Activated naive CD4-positive, alpha-beta T cell treated with Interleukin-2 at 50 U/mL for 16 hours (primary cell): ENCODE measurements at places on chromosomes 5 and 9.

DNA sequence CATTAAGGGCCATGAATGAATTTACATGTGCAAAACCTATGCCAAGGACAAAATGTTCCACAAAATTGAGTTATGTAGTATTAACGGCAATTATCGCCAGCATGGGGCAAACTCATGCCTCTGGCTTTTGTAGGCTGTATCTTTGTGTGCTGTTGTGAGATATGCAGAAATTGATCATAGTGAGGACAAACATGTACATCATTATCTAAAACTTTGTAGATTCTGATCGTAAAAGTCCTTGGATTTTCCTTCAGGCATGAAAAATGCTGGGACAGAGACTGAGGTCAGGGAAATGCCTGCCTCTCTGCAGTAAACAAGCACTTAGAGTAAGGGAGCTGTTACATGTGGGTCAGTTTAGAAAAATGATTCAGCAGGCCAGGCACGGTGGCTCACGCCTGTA lies 5.9 kb upstream of the TXNDC8 start:
- DNase-seq, result no peak

DNA sequence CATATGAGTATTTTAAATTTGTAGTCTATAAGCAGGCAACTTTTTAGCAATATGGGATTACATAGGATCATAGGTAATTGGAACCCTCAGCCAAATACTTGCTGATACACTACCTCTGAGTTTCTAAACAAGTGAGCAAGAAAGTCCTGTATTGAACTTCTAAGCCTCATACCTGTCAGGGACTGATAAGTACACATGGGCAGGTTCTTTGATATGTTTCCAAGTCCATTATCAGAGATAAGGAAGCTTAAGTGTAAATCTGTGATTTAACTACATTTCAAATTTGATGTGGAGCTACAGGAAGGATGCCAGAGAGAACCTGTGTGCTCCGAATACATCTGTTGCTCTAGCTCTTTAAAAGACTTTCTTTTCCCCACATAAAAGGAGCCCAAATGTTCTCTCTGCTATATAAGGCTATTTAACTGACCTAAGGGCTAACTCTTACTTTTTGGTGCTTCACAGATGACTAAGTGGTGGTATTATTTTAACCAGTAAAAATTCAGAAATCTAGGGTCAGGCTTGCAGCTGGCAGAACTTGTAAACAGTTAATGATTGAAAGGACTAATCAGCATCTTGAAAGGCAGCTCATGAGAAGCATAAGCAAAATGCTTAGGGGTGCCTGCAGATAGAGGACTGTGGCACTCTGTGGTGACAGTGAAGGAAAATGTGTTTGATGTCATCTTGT lies 228.6 kb downstream of the NR3C1 start:
- no peak for DNase-seq

DNA sequence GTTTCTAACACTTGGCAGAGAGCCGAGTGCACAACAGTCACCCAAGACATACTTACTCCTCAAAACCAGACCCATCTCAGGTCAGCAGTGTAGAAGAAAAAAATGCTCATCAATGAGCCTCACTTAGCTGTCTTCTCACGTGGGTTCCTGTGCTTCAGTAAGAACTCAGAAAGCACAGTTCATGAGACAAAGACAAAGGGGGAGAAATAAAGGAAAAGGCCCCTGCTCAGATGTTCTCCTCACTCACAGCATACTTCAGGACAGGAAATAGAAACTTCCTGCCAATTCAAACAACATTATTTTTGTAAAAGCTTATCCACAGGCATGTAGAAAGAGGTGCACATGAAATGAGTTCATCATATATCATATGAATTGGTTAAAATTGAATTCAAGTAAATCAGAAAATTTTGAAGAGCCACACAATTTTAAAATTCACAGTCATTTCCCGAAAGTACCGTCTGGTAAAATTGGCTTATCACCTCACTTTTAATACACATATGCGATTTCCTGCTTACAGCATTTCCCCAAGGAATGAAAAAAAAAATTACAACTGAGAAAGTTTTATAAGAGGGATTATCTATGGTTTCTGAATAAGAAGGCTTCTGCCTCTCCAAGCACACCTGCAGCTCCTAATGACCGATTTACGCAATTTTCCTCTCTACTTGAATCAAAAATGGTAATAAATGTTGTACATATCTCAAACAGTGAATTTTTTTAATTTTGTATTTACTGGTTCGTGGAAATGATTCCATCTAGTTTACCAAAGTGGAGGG lies 328.3 kb downstream of the TMEM167A start:
- no peak for DNase-seq

GRCh38 chr9:23739753-23740152 lies 86.3 kb downstream of the ELAVL2 start:
- DNase-seq, result no peak

DNA sequence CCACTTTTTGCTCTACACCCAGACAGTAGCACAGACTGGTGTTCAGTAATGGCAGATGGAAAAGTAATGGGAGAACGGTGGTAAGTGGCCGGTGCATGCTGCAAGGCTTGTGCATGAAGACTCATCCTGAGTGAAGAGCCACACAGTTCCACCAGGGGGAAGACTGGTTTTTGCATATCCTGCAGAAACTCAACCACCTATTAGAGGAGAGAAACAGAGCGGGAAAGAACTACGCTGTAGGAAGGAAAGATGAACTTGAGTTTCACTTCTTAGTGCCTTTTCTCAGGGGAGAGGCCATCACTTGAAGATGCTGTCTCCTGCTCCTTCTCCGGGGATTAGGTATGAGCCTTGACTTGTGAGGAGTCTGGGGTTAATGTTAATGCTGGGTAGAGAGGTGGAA lies 9.4 kb upstream of the PRSS3 start:
- DNase-seq, result no peak

- DNase-seq, result no peak
Observed at GRCh38 chr9:97573482-97574073, 59.6 kb downstream of the TSTD2 start.

DNA sequence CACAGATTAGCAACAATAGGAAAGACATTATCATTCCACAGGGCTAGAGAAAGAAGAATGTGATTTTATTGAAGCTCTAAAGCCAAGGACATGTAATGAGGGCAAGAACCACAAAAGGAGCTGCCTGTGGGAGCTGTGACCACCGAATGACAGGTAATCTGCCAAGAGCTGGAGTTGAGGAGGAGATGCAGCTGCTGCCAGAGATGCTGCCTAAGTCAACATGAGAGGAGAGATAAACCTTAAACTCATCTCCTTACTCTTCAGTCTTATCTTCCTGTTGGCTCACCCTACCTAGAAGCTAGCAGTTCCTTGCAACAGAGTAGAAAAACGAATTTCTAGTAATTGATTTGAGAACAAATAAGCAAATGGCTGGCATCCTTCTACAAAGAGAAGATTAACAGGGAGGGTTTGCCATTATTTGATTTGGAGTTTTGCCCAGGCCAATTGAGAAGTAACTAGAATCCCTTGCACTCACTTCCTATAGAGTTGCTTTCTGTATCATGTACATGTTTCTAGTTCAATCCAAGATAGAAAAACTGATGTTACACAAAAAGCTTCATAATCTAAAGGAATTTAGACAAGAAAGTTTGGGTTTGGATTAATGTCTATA lies 539.2 kb downstream of the TLE1 start:
- DNase-seq, result no peak

- peak; percentile 60 for DNase-seq
Observed at GRCh38 chr5:76733049-76733417, 17.1 kb downstream of the F2R start.

GRCh38 chr9:114499941-114500696 lies 5.2 kb downstream of the WHRN start:
- DNase-seq, result no peak

DNA sequence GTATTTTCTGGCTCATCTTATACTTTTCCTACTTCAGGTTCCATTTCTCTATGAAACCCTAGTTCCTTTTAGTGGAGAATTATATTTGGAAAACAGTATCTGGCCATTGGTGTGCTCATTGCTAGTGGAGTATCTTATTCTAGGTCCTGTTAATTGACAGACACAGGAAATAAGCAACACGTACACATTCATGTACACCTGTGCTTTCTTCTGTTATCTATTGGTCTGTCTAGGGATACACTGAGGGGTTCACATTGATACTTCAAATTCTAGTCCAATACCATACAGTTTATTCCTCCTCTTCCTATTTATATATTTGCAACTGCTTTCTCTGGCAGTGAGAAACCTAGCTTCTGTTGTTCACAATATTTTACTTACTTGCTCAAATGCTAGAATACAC lies 110.2 kb downstream of the FER start:
- DNase-seq, result no peak

- no peak for DNase-seq
Observed at GRCh38 chr9:101119206-101119819, 90.8 kb downstream of the PLPPR1 start.

DNA sequence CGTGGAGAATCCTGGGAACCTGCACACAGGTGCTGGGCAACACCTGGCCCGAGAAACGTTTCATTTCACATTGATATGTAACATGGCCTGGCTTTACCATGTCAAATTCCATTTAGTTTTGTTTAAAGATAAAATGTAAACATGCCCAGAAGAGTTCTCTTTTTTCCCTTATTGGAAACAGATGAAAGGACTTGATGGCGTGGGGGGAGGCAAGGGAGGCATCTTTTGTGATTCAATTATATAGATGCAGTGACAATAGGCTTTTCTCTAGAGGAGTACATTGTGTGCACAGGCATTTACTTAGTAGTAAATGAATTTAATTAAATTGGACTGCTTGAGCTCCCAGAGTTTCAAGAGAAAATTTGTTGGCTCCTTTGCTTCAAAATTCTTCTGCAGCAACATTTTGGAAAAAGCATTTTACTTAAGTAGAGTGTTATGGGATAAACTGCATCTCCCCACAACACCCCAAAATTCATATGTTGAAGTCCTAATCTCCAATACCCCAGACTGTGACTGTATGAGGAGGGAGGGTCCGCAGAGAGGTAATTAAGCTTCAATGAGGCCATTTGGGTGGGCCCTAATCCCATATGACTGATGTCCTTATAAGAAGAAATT lies 254.3 kb upstream of the NFIL3 start:
- DNase-seq, result no peak

- no peak for DNase-seq
Observed at GRCh38 chr5:160352308-160352707, 18.1 kb downstream of the C1QTNF2 start.

- no peak for DNase-seq
Observed at GRCh38 chr5:76688836-76689235, 27.1 kb upstream of the F2R start.
